ENCODE measurements at places on chromosomes 12 and 14. TPM values are rescaled to one million over a fixed set of nuclear protein-coding genes. Genes with fewer than 3 reads are reported as not detected.

The DIO2 gene
- total RNA-seq = 1.8 TPM

The CD4 gene
- total RNA-seq = 12.8 TPM

The OR10AD1 gene
- total RNA-seq = not detected

The CKB gene
- 1,303 TPM for total RNA-seq

The STXBP6 gene
- total RNA-seq = 7.1 TPM

The ACVRL1 gene
- total RNA-seq = 64.0 TPM

The KCNC2 gene
- total RNA-seq = 0.41 TPM

The CIROP gene
- not detected for total RNA-seq

The TM7SF3 gene
- 46.4 TPM for total RNA-seq

The MDM2 gene
- total RNA-seq = 44.9 TPM

The RNU4-1 gene
- total RNA-seq = under 0.01 TPM

The ADAM20 gene
- 2.8 TPM for total RNA-seq

The SERPINA6 gene
- total RNA-seq = not detected

The GPR137C gene
- 0.55 TPM for total RNA-seq

The CRADD gene
- 57.4 TPM for total RNA-seq

The TBC1D30 gene
- total RNA-seq = 0.83 TPM

The ACSM4 gene
- total RNA-seq = not detected

The PGF gene
- total RNA-seq = 6.3 TPM

The CPNE6 gene
- not detected for total RNA-seq

The SLC24A4 gene
- 1.4 TPM for total RNA-seq

The PPP4R4 gene
- total RNA-seq = 0.66 TPM

The ASCL1 gene
- total RNA-seq = not detected

The DDHD1 gene
- 19.7 TPM for total RNA-seq

The GLT8D2 gene
- 18.2 TPM for total RNA-seq

The IGFBP6 gene
- 379 TPM for total RNA-seq

The KCNH5 gene
- 0.28 TPM for total RNA-seq

The ANKRD33 gene
- not detected for total RNA-seq

The SLC39A2 gene
- total RNA-seq = not detected

The EXOC3L4 gene
- 0.36 TPM for total RNA-seq

The NEUROD4 gene
- not detected for total RNA-seq

The LGALS3 gene
- total RNA-seq = 237 TPM

Measured in sigmoid colon (tissue), 7 donors.